ENCODE measurements at places on chromosomes 12 and 14.

GRCh38 chr12:32821293-32821692 is 65.6 kb upstream of the YARS2 start:
- no peak for DNase-seq

DNA sequence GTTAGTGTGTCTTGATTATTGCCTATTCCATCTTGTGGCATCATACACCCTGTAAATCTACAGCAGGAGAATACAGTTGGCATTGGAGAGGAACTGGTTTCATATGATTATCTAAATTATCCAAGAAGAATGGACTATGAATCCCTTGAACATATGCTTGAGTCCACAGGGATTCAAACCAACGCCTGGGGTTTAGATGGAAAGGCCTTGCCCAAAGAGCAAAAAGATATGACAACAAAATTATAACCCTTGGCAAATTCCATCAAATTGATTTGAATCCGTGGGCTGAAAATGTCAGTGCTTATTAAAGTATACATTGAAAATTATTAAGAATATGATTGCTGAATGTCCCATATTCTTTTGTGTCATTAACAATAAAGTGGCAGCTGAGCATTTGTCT is 108.2 kb downstream of the PDE3A start:
- no peak for DNase-seq

DNA sequence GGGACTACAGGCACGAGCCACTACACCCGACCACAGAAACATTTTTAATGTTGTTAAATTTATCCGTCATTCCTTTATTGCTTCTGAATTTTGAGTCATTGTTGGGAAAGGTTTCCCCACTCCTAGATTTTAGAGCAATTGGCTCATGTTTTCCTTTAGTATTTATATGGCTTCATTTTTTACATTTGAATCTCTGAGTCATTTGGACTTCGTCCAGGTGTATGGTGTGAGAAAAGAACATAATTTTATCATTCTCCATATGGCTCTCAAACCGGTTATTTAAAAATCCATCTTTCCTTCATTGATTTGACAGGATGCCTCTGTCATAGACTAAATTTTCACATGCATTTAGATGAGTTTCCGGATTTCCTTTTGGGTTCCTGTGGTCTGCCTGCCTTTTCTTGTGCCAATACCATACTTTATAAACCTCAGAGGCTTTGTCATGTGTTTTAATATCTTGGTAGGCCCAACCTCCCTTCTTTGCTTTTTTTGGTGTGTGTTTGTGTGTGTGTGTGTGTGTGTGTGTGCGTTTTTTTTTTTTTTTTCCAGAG is 30.9 kb downstream of the LRTM2 start:
- no peak for DNase-seq

- no peak for DNase-seq
Observed at GRCh38 chr14:102652194-102652593, 59.7 kb downstream of the RCOR1 start.

GRCh38 chr12:39581592-39581991 is 38.0 kb downstream of the ABCD2 start:
- DNase-seq: no peak

GRCh38 chr12:91582811-91583210 is 400.2 kb upstream of the DCN start:
- no peak for DNase-seq
